ENCODE measurements at places on chromosomes 7 and 10.

- no peak for DNase-seq
Measured at GRCh38 chr10:112991888-112992491, 41.9 kb downstream of the TCF7L2 start.

GRCh38 chr7:95596198-95597063, at the start of gene PDK4:
Gene PDK4 (minus strand): TSS chr7:95596516. CDS start chr7:95596293, 223 bp downstream.
- DNase-seq = no peak

DNA sequence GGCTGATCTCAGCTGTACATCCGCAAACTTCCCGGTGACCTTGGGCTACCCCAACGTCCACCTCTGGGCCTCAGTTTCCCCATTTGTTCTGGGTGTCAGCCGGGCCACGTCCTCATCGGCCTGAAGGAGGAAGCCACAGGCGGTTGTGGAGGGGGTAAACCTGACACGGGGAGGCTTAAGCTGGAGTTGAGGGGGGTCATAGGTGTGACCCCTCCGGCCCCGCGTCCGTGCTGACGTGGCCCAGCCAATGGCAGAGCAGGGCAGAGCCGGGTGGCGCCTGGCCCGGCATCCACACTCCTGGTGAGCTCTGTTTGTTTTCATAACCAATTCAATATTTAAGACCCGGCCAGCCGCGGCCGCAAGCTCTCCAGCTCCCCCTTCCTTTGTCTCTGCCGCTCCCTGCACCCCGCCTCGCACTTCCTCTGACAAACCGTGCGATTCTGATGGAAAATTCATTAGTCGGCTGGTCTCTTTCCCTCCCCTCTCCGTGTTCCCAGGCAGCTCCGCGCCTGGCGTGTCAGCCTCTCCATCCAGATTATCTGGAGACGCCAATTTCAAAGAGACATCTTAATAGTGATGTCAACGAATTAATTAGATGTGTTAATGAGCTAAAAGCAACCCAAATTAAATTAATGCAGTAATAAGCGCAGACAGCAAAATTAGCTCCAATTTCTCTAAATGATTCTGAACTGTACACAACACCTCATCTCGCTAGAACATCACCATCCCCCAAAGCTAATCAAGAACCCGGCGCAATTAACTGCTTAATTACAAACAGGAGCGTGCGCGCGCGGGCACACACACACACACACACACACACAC, 55.4 kb downstream of the MICALL2 start:
- no peak for DNase-seq

- no peak for DNase-seq
Measured at GRCh38 chr10:133132473-133133291, 27.3 kb upstream of the KNDC1 start.

GRCh38 chr10:78729366-78729765, 339.4 kb upstream of the ZMIZ1 start:
- no peak for DNase-seq

- no peak for DNase-seq
Measured at GRCh38 chr7:39647816-39648215, 24.4 kb downstream of the RALA start.

GRCh38 chr7:91843831-91844230, 36.7 kb downstream of the MTERF1 start:
- DNase-seq = no peak

GRCh38 chr7:47196106-47196645, 385.7 kb downstream of the TNS3 start:
- DNase-seq = no peak

DNA sequence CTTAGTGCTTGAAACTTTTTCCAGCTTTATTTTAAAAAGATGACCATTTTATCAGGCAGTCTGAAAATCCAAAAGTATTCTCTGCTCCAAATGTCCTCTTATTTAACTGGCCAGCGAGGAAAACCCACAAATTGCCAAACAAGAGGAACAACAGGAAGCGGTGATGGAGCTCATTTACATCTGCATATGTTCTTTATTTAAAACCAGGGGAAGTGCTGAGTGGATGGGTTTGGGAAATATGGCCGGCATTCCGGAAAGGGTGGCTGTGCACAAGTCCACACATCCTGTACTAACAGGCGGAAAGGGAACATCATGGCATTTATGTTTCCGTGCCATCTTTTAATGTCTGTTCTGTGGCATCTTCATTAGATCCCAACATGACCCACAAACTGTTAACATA, 974.5 kb downstream of the LRMDA start:
- no peak for DNase-seq

DNA sequence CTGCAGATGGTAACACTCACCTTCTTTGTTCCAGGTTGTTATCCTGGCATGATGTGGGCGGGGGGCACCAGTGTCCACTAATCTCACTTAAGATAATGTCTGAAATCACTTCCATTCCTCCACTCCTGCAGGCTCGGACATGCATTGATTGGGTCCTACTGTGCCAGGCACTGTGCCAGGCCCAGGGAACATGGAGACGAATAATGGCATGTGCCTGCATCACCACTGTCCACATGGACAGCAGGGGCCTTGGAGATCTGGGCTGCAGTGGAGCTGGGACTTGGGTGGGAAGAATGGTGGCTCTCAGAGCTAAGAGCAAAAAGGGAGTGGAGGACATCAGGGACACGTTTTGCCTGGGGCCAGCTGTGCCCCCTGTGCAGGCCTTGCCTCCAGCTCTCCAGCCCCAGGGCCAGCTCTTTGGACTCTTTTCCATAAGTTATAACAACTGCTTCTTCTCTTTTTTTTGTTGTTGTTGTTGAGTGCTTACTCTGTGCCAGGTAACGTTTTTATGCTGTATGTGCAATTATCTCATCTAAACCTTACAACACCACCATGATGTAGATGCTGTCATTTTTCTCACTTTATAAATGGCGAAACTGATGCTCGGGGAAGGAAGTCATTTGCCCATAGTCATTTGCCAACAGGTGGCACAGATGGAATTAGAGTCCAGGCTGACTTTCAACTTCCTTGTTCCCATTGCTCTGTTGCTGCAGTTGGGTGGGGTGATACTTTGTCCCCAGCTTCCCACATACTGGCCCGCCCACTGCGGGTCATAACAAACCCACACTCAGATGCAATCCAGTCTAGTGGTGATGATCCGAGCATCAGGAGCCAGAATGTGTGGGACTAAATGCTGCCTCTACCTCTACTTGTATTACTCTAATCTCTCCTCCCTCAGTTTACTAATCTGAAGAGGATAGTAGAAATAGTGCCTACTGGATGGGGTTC, 19.1 kb downstream of the PLPP4 start:
- no peak for DNase-seq

GRCh38 chr7:84162125-84162524, 32.5 kb downstream of the SEMA3A start:
- DNase-seq = no peak

DNA sequence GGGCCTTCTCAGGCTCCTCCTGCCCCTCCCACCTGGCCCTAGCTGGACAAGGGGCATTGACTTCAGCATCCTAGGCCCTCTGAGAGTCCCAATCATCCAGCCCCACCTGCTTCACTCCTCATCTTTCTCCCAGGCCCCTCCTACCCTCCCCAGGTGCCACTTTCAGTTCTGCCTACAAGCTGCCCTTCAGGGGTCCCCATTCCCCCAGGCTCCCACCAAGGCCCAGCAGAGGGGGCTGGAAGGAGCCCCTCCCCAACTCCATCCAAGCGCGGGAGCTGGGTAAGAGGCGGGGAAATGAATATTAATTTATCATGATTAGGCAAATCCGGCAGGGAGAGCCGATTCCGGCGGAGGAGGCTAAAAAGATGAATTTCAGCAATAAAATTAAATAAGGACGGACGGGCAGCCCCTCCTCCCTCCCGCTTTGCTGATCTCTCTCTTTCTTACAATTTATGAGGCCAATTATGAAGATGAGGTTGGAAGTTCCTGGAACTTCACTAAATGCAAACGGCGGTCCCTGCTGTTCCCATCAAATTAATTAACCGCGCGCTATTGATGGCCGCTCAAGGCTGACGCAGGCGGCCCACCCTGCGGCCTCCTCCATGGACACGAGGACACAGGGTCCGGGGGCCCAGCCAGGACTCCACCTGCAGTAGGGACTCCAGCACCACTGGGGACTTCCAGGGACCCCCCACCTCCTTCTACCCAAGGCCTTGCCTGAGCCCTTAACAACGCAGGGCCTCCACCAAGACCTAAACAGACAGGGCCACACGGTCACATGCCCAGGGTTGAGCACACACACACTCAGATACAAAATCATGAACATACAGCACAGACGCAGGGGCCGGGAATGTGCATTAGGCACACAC, 13.9 kb downstream of the POLL start:
- no peak for DNase-seq

GRCh38 chr7:128891110-128891941, 19.2 kb downstream of the KCP start:
- peak; percentile 52 for DNase-seq

- no peak for DNase-seq
Measured at GRCh38 chr7:92289321-92289720, 43.5 kb downstream of the ANKIB1 start.

- DNase-seq = no peak
Measured at GRCh38 chr10:51300617-51301304, 226.5 kb downstream of the PRKG1 start.

- DNase-seq = no peak
Measured at GRCh38 chr10:110267276-110267675, 37.4 kb downstream of the SMNDC1 start.

GRCh38 chr7:117781707-117782106, 91.5 kb downstream of the CTTNBP2 start:
- no peak for DNase-seq

GRCh38 chr7:111517549-111517951, 44.7 kb downstream of the IMMP2L start:
- no peak for DNase-seq

GRCh38 chr7:122544463-122544862, 154.5 kb downstream of the RNF133 start:
- no peak for DNase-seq

DNA sequence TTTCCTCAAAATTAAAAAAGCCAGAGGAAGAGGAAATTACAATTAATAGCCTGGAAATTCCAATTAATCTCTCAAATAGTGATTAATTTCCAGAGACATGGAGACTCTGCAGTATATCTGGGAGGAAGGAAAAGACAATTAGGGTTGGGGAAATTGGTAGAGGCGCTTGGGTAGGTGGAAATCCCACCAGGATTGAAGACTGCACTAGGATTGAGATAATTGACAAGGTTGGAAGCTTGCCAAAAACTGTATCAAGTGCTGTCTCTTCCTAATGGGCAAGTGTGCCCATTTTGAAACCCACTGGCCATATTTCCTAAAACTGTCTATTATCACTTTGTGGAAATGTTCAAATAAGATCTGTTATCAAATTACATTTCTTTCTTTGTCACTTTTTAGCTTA, 21.6 kb downstream of the CHN2 start:
- DNase-seq = no peak

GRCh38 chr10:48993627-48994026, 54.0 kb upstream of the LRRC18 start:
- no peak for DNase-seq

DNA sequence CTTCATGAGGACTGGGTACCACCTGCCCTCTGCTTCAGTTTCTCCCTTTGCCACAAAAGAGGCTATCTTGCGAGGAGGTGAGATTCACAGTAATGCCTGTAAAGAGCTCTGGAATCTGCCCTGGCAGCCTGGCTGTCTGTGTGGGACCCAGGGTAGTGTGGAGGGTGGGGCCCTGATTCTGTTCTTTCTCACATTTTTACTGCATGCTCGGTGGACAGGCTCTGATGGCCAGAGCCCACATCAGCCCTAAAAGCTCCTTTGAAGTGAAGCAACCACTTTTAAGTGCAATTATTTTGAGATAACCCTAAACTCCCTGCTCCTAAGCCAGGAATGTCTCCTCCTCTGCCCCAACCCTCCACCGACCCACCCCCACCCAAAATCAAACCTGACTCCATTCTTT, 92.1 kb upstream of the PODXL start:
- no peak for DNase-seq

- DNase-seq = no peak
Measured at GRCh38 chr7:75993689-75994387, 557 bp downstream of the TMEM120A start.

- DNase-seq = no peak
Measured at GRCh38 chr10:12801214-12802087, 200.1 kb downstream of the CCDC3 start.

DNA sequence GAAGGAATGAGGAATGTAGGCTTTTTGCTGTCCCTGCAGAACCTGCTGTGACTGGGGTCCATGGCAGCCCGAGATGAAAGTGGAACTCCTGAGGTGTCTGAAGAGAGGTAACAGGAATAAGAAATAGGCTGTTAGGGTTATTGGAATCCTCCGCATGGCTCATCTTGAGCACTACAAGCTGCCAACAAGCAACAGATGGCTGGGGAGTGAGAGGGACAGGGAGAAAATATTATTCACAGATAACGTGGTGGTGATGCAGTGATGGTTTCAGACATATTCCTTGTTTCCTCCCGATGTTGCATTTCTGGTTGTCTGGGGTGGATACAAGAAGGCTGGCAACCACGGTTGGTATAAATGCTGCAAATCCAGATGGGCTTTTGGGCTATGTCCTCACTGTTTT, 46.1 kb downstream of the AP3M1 start:
- DNase-seq = no peak

DNA sequence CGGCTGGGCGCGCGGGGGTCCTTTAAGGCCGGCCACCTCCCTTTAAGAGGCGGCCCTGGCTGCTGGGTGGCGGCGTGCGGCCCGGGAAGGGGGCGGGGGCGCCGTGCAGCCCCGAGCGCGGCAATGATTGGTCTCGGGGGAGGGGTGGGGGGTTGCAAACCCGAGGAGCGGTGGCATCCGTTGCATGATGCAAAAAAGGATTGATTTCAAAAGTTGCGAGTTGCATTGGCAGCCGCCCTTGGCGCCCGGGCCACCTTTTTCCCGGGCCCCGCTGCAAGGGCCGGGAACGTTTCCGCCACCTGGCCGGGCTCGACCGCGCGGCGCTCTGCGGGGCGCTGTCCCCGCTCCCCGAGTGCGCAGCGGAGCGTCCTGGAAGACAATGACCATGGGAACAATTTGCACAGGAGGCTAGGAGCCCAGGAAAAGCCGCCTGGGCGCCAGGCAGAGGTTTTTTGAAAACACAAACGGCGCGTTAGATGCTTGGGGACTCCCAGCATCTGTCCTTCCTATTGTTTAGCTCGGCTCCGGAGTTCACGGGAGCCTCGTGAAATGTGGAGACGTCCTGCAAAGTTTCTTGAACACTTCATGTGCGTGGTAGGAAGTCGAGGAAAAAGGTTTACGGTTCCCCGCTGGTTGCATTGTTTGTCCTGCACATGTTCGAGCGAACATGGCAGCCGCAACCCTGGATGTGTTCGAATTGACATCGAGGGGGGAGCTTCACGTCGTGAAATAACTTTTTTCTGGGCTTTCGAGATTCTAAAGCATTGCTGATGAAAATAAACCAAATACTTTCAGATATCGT, at the start of gene SEPHS1:
SEPHS1 (minus strand) TSS at position 78 of the 802 bp plus-strand sequence. CDS start 3,343 bp downstream, outside the sequence.
- peak; percentile 72 for DNase-seq

DNA sequence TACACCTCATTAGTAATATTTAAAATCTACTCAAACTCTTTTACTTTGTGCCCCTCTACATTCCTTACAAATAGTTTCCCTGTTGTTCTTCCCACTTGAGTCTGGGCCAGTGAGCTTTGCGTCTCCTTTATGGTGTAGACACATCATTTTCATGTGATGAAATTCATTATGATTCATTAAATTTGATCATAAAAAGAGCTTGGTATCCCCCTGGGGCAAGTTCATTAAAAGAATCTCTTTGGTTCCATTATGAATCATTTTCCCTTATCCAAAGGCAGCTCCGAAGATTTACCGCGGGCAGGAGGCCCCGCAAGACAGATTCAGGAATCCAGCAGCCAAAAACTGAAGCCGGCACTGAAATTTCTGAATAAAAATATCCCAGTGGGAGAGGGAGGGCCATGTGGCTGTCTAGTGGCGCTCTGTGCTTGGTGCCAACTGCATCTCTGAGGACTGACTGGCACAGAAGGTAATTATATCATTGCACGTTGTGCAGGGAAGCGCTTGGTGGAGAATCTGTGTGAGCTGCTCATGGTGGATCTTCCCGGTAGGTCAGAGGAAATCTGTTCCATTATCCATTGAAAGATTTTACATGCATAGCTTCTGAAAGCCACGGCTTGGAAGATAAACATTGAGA, 151.4 kb upstream of the PITRM1 start:
- no peak for DNase-seq
